ENCODE measurements at places on chromosomes 4 and X. TPM values are rescaled to one million over a fixed set of nuclear protein-coding genes. Genes with fewer than 3 reads are reported as not detected.

DNA sequence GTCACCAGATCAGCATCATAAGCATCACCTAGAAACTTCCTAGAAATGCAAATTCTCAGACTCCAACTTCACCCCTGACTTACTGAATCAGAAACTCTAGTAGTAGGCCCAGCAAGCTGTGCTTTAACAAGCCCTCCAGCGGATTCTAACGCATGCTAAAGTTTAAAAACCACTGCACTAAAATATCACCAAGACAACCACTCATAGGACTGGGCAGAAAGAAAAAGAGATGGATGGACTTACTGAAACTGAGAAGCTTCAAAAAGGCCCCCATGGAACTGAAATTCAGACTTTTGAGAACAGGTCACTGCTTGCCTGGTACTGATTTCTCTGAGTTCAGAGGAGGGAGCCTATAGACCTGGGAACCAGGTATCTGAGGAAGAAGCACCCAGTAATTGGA is 40.1 kb downstream of the FAM241A start:
- no peak for DNase-seq

DNA sequence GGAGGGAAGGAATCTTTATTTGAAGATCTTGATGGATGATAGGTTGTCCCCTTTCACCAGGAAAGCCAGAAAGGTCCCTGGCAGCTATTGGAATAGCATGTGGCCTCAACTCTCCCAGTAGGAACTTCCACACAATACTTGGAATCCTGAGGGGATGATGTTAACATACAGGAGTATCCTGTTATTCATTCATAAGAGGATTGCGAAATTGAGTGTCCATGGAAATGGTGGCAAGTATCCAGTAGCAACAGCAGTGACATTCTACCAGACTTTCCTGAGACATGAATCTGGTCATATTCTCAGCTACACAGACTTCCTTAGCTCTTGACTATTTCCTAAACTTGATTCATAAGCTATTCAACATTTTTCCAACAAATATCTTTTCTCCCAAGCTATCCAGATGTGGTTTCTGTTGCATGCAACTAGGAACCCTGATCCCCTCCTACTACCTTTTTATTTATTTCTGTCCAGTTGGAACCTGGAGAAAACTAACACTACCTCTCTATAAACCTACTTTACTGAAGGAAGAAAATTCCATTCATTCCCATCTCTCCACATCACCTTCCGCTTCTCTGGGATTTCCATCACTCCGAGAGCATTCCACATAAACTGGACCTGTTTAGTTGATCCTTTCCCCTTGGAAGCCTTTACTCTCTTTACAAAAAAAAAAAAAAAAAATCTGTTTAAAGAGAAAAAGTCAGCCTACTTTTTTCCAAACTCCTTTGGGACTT is 101.8 kb downstream of the ANXA5 start:
- no peak for DNase-seq

GRCh38 chrX:83845397-83845796 is 15.5 kb upstream of the CYLC1 start:
- DNase-seq, result no peak

SYTL4 gene
- total RNA-seq, result 2.6 TPM

C4orf51 gene
- total RNA-seq, result not detected

- peak; percentile 24 for DNase-seq
Observed at GRCh38 chr4:2436301-2436700, 17.5 kb downstream of the CFAP99 start.

- no peak for DNase-seq
Observed at GRCh38 chrX:18886005-18886343, 97.9 kb downstream of the PHKA2 start.

- no peak for DNase-seq
Observed at GRCh38 chr4:13430834-13431568, 53.1 kb downstream of the RAB28 start.

NUP62CL gene
- total RNA-seq, result 2.2 TPM

RTL5 gene
- 2.5 TPM for total RNA-seq

- peak; percentile 57 for DNase-seq
Observed at GRCh38 chr4:1233641-1234308, 15.2 kb downstream of the CTBP1 start.

DNA sequence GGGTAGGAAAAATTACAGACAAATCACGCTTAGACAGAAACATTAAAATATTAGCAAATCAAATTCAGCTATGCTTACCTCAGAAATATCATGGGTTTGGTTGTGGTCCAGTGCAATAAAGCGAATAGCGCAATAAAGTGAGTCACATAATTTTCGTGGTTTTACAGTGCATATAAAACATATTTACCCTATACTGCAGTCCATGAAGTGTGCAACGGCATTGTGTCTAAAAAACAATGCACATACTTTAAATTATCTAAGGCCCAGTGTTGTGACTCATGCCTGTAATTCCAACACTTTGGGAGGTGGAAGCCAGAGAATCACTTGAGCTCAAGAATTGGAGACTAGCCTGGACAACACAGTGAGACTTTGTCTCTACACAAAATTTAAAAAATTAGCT is 195.7 kb upstream of the IL1RAPL1 start:
- no peak for DNase-seq

C4orf50 gene
- 0.02 TPM for total RNA-seq

GRCh38 chrX:118251271-118251670 is 94.6 kb upstream of the WDR44 start:
- no peak for DNase-seq

DNA sequence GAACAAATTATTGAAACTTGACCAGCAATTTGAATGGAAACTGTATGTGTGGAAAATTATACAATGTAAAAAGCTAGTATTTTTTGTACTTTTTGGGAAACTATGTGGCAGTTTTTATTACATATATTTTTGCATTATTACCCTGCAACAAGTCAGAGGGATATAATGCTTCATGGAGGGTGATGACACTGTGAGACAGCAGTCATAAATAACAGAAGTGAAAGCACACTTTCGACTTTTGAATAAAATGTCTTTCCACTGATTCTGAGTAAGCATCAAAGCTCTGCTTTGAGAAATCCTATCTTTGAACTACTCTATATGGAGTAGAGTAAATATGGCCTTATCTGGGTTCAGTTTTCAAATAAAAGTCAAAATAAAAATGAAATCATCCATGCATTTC is 122.6 kb upstream of the PABPC4L start:
- no peak for DNase-seq

DNA sequence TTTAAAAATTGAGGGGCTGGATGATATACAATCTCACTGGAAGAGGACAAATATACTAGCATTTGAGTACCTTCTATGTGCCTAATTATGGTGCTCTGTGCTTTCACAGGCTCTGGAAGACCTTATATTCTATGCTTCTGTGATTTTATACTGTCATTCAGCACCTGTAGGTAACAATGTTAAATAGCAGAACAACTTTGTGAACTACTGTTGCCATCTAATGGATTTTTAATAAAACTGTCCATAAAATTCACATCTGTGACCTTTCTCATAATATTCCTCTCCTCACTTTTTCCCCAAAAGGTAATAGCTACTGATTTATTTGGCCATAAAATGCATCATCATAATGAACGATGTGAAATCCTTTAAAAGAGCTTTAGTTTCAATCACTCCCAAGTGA is 21.9 kb downstream of the POU3F4 start:
- DNase-seq, result no peak

ZRSR2 gene
- 7.3 TPM for total RNA-seq

DNA sequence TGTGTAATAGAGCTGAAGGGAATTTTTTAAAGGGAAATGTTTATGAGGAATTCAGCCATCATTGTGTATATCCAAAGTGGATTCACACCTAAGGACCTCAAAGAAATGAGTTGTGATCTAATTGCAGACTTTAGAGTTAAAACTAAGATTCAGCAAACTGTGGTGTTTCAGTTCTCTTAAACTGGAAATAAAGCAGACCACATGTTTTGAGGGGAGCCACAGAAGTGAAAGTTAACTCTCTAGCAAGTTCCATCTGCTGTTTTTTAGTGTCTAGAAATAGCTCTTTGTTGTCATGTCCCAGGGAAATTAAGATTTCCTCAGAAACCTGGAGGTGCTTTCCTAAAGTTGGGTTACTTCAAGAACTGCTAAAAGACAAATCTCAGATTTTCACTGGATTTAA is 97.3 kb upstream of the DDX3X start:
- DNase-seq, result no peak

DNA sequence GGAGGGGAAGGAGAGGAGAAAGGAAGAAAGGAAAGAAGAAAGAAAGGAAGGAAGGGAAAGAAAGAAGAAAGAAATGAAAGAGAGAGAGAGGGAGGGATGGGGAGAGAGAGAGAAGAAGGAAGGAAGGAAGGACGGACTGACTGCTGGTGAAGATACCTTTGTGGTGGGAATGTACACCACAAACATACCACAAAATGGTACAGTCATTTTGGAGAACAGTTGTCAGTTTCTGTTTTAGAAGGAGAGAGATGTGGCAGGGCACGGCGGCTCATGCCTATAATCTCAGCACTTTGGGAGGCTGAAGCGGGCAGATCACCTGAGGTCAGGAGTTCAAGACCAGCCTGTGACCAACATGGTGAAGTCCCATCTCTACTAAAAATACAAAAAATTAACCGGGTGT is 40.0 kb upstream of the SHISA3 start:
- DNase-seq, result no peak

- DNase-seq, result no peak
Observed at GRCh38 chr4:157667836-157668235, 447.3 kb downstream of the GRIA2 start.

RIBC1 gene
- 0.52 TPM for total RNA-seq

DNA sequence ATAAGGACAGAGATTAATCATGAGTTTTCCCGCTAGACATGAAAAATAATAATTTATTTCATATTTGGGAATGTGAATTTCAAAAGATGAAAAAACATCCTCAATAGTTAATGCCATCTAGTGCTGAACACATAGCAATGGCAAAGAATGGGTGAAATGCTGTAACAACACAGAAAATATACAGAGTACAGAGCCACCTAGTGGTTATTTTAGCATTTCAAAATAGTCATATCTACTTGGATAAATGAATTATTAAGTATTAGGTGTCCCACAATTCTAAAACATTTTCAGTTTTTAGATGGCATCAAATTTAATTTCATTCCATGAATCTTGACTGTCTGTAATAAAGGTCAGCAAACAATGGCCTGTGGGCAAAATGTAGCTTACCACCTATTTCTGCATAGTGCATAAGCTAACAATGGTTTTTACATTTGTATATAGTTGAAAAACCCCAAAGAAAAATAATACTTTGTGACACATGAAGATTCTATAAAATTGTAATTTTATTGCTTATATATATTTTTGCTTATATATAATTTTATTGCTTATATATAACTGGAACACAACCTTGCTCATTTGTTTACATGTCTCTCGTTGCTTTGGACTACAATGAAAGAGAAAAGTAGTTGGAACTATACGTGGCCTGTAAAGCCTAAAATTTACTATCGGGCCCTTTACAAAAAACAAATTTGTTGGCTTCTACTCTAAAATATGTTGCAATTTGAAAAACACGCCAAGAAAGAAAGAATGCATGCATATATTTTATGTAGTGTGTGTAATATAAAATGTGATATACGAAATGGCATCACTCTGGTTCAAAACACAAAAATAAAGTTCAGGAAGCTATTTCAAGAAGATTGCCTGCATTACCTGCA is 99.1 kb upstream of the FAM47C start:
- DNase-seq, result no peak

DNA sequence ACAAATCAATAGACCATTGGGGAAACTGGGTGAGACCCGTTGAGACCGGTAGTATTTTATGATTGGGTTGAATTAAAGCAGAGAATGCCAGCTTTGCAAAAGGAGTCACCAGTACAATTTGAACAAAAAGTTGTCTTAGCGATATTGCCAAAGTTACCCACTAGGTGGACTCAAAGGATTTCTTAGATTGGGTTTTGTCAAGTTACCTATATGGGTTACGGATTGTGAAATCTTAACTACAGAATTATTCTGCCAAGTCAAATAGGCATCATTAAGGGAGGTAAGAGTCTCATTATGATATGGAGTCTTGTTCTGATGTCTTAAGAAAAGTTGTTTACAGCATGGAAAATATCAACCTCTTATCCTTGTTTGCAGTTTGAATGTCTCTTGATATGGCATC is 15.0 kb upstream of the CT47A1 start:
- no peak for DNase-seq

TSPAN7 gene
- total RNA-seq, result 20.0 TPM

EDA2R gene
- 1.2 TPM for total RNA-seq

- no peak for DNase-seq
Observed at GRCh38 chr4:176981074-176981473, 188.4 kb upstream of the VEGFC start.

- DNase-seq, result no peak
Observed at GRCh38 chrX:150581093-150581775, 12.8 kb downstream of the MTM1 start.

DNA sequence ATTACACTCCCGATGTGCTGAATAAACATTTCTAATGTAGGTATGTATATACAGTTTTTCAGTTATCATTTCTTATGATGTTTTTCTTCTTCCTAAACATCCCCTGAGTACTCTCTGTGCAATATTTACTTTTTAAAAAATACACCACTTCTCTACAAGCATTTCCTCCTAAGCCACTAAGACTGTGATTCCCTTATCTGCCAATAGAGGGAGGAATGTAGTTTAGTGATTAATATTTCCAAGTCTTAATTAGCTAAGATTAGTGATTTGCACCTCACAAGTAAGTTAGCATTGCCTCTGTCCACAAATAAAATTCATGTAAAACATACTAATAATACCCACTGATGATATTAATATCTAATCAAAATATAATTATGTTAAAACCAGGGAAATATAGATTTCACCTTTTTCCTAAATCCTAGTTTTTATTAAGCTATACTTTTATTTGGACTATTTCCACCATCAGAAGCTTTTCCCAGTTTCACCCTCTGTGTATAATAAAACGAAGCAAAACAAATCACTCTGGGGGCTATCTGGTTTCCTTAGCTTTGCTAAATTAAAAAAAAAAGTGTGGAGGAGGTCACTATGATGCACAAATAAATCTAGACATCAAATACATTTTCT is 909.1 kb downstream of the FAT4 start:
- no peak for DNase-seq

DNA sequence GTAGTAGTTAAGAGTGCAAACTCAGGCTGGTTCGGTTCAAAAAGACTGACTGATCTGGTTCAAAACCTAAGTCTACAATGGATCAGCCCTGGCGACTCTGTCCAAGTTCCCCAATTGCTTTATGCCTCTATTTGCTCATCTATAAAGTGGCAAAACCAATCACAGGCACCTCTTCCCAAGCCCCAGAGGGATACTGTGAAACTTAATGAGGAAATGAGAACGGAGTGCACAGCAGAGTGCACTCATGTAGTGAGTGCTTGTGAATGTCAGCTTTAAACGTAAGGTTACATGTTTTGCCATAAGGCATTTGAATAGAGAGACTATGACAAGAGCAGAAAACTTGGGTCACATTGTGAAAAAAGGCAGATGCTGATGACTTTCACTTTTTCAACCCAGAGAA is 199.7 kb upstream of the KLF3 start:
- no peak for DNase-seq

DNA sequence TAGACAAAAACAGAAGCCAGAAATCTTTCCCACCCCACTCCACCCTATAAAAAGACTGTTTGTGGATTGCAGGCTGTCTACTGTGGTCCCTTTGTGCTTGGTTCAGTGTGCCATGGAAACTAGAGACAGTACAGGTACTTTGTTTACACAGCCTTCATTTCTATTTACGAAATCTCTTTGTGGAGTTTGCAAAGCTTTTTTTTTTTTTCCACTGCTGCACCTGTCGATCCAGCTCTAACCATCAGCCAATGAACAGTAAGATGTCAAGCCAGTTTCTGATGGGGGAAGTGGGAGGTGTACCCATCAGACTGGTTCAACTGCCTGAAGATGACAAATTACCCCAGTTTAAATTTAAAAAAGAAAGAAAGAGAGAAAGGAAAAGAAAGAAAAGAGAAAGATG is 20.2 kb upstream of the LRBA start:
- no peak for DNase-seq

Data from left ventricle myocardium superior (tissue), 1 donor.